ENCODE measurements at places on chromosomes 3 and 15. TPM values are rescaled to one million over a fixed set of nuclear protein-coding genes. Genes with fewer than 3 reads are reported as not detected.

Gene NRG4
- polyA plus RNA-seq: 0.54 TPM

- DNase-seq: no peak
Observed at GRCh38 chr3:1092771-1093170, at the start of gene CNTN6. Gene CNTN6, plus strand, starts transcription at chr3:1093024. Its CDS starts 54,985 bp downstream, at chr3:1148009.

Gene SMCO1
- 2.2 TPM for polyA plus RNA-seq

DNA sequence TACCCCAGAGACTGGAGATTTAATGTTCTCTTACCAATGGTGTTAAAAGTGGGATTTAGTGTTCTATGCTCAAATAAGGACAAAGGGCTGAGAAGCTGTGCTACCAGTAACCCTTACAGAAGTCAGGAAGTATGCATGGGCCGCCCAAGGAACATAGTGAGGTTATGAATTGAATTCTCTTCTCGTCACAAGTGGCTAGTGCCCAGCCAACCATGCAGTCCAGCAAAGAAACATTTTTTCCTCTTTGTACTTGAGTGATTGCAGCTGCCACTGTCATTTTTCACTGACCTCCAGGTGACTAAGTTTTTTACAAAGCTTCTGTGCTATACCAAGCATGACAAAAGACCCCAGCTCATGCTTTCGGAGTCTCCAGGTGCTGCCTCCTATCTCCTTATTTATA lies 110.6 kb upstream of the DCBLD2 start:
- no peak for DNase-seq

GRCh38 chr3:76308541-76308940 lies 523.2 kb upstream of the ZNF717 start:
- no peak for DNase-seq

GRCh38 chr3:11420066-11420465 lies 147.9 kb downstream of the ATG7 start:
- DNase-seq: no peak

GRCh38 chr3:39965997-39966396 lies 156.6 kb downstream of the MYRIP start:
- DNase-seq: no peak

Gene ANKUB1
- not detected for polyA plus RNA-seq

Gene MYO9A
- polyA plus RNA-seq: 30.9 TPM

GRCh38 chr3:4306091-4306490 lies 2.9 kb downstream of the SETMAR start:
- no peak for DNase-seq

DNA sequence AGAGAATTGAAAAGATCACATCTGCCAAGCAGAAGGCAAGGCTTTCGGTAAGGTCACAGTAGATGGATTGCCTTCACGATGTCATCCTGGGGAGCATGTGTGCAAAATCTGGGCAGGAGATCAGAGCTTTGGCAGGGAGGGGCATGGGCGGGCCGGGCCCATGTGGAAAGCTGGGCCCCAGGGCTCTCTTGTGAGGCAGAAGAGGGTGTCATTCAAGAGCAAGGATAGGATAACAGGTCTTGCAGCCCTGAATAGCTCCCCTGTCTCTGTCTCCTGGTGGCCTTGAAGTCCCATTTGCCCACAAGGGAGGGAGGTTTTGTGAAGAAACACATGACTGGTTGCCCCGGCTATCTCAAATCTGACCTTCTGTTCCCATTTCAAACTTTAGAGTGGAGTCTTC lies 172.0 kb downstream of the OPA1 start:
- DNase-seq: no peak

DNA sequence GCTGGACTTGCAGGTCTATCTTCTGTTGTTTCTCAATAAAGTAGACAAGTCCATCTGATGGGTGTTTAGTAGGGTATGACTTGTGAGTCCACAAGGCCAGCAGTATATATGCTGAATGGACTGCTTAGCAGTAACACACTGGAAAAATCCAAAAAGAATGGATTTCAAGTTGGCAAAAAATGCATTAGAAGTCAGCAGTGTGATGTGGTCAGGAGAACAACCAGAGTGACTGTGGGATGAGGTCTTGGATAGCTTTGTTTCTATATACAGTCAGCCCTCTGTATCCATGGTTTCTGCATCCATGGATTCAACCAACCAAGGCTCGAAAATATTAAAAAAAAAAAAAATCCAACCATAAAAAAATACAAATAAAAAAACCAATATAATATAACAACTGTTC lies 55.8 kb downstream of the LPP start:
- DNase-seq: no peak

Gene PLSCR2
- not detected for polyA plus RNA-seq

DNA sequence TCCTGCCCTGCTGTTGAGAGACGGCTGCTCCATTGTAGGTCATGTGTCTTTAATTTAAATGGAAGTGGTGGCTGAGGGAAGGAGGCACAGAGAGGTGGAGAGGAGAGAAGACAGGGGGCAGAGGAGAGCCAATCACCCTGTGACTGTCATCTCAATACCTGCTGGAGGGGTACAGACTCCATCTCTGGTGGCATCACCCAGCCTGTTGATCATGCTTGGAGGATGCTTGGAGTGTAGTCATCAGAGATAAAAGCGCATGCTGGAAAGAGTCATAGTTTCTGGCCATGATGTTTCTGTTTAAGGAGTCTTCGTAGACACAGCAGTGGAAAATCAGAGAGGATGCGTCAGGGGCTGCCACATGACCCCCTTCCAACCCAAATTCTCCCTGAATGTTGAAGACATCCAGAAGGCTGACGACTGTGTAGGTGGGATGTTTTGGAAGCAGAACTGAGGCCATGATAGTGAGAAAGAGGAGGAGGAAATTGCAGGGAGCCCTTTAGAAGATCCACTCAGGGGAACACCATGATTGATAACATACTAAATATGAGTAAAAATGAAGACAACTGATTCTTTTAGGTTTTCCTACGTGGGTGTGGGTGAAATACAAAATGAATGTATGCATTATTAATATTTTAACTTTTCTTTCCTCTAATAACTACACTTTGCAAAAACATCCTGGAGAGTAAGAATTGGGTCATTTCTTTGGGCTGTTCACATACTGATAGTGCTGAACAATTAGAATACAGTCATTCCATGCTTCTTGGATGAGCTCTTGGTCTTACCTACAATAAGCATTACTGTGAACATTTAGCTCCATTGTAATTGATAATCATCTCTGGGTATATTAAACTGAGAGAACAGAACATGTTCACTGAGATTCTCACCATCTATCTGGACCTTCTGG lies 210.6 kb upstream of the ATP10A start:
- DNase-seq: no peak

Gene CHCHD6
- polyA plus RNA-seq: 7.9 TPM

DNA sequence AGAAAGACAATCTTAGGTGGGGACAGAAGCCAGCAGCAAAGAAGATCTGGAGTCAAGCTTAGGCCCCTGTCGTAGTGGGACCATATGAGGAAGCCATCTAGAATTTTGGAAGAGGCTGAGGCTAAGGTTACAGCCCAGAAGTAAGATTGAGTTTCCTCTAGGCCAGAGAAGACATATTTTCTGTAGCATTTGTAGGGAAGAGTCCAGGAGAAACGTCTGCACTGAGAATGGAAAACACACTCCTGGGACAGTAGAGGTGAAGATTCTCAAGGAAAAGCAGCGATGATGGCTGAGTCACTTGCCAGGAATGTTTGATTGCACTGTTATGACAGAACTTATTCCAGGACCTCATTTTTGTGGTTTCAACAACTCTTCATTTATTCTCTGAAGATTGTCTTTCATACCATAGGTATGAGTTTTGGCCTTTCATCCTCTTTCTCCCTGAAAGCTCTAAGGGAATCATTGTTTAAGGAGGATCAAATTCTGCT lies 107.2 kb downstream of the GTPBP8 start:
- DNase-seq: no peak

DNA sequence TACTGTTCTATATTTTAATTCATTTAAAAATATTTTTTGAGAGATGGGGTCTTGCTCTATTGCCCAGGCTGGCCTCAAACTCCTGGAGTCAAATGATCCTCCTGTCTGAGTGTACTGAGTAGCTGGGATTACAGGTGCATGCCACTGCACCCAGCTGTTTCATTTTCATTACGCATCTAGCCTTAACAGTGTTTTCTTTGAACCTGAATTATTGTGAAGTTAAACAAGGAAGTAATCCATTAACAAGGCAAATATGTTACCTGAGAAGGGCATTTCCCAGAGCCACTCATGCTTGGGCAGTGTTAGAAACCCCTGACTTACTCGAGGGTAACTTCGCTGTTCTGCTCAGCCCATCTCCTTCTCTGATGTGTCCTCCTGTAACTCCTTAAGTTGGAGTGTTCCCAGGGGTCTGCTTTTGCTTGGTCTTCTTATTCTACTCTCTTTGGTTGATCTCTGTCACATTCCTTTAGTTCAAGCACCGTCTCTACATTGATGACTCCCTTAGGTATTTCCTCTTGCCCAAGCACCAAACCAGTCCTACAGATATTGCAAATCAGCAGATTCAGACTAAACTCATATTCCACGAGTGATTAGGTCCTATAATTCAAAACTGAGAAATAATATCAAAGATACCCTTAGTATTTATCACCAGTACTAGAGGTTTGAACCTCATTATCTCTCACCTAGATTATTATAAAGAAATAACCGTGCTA lies 107.9 kb downstream of the STAC start:
- DNase-seq: no peak

DNA sequence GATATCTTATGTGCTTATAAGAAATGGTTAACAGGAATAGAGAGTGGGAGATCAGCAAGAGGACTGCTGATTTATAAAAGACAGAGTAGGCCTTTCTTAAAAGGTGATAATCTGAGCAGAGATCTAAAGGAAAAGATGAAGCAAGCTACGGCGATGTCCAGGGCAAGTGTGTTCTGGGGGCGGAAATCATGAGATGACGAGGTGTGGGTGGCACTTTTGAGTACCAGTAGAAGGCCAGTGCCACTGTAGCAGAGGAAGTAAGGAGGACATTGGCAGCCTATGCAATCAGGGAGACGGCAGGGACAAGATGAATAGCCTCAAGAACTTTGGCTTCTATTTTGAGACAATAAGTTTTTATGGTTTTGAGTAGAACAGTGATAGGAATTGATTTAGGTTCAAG lies 492.4 kb downstream of the FHIT start:
- DNase-seq: no peak

Gene NMB
- polyA plus RNA-seq: 1.5 TPM

Gene MEGF11
- polyA plus RNA-seq: 0.28 TPM

DNA sequence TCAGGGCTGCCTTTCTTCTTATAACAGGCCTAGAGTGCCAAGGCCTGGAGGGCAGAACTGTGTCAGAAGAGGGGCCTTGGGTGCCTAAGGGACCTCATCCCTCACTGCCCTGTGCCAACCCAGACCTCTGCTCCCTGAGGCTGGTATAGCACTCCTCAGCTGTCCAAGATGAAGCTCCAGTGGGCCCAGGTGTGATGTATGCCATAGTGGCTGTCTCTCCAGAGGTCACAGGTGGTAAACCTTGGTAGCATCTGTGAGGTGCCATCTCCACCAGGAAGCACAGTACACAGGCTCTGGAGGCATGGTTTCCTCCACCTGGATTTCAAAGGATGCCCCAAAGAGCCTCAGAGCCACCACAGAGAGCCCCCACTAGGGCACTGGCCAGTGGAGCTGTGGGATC lies 12.3 kb upstream of the KLHL40 start:
- DNase-seq: no peak

DNA sequence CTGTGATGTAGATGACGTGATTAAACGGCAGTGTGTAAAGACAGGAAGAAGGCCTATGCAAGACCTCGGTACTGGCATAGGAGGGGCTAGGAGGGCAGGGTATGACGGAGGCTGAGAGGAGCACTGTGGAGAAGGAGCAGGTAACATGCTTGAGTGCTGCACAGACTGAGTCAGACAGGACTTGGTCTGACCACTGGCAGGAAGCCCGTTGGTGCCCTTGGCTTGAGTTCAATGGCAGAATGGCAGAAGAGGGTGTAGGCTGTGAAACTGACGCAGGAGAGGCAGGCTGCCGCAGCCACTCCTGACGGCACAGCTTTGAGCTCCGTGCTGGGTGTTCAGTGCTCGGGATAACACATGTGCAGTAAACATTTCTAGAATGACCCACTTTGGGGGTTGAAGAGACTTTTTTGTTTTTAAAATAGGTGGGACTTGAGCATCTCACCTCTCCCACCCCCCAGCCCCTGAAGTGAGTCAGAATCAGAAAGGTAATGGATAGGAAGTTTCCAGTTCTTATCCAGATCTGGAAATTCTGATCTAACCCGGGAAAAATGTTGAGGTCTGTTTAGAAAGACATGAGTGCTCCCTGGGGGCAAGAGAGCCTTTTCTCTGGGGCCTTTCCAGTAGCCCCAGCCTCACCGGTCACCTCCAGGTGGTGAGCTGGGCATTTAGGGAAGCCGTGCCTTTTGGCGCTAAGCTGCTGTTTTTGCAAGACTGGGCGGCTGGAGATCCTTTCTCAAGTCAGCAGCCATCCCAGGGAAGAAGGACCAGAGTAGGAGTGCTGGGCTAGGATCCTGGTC lies 126.4 kb downstream of the RPLP1 start:
- no peak for DNase-seq

- DNase-seq: no peak
Observed at GRCh38 chr3:129614435-129614834, 8.0 kb upstream of the PLXND1 start.

DNA sequence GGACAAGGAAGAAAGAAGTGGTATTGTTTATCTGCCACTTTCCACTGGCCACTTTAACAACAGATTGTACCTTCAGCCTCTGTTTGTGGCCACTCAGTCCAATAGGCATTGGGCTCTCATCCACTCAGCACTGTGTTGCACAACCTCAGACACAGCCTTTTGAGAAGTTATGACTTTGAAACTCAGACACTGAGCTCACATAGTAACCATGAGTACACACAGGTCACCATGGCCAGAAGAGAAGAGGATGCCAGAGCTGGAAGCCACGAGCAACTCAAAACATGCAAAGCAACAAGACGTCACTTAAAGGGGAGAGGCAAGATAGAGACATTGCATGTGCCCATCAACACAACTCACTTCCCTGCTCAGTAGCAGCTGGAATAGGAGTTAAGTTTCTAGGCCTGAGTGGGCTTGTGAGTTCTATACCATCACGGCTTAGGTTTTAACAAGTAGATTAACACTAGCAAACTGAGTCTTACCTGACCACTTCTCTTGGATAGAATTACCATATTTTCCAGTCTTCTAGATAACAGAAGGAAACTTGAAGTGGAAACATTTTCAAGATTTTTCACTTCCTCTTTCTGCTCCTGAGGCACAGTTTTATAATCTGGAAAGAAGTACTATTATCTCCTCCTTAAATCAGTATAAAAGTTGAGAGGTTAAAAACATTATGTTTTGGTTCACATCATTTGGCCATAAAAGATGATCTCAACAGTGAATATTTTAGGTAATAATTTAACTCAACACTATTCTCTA lies 103.5 kb downstream of the IMPG2 start:
- no peak for DNase-seq

GRCh38 chr3:139689708-139690228 lies 12.0 kb upstream of the NMNAT3 start:
- no peak for DNase-seq

Gene PATL2
- polyA plus RNA-seq: 0.78 TPM

- no peak for DNase-seq
Observed at GRCh38 chr3:146625186-146625775, 20.1 kb upstream of the PLSCR5 start.

Gene ADCY5
- polyA plus RNA-seq: 4.3 TPM

Gene PROS1
- 21.0 TPM for polyA plus RNA-seq

DNA sequence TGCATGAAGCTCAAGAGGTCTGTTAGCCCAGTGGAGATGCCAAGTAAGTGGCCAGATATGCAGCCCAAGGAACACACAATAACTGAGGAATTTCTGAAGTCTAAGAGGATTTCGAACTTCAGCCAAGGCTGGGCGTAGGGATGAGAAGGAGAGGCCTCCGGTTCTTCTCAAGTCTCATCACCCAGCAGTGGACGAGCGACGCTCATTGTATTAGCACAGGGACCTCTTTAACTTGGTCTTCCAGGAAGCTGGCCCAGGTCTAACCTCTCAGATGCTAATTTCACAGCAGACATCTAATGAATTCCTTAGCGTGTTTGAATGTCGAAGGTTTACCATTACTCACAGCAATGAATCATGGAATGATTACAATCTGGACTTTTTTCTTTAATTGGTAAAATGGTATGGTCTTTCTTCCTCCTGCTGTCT lies 85.0 kb downstream of the HES1 start:
- DNase-seq: no peak
